ENCODE measurements at places on chromosomes 1 and 21.
A peak's percentile ranks its signal among the peaks of the same experiment; 100 is the strongest.

DNA sequence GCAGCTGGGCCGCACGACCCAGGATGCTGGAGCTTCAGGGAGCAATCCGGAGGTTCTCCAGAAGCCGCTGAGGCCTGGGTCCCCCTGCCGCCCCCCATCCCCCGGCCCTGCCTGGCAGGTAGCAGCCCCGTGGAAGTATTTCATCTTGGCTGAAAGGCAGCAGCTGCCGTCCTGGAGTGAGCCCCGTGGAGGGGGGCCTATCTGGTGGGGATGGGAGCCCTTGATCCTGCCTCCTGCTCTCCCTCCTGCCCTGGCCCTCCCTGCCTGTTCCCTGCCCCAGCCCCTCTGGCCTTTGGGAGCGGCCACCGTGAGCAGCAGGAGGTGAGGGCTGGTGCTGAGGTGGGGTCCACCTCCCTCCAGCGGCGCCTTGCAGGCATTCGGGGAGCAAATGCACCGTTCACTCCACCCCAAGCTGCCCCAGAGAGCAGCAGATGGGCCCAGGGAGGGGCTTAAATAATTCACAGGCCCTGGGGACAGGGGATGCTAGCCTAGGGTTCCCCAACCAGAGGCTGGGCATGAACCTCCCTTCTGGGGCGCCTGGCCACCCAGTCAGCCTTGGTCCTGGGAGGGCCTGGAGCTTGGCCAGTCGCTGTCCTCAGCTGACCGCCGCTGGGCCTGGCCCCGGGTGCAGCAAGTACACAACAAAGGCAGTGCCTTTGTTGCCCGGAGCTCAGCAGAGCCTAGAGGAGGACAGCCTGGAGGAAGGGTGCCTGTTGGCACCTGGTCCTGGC lies 23.7 kb upstream of the PLCH2 start:
- no peak for DNase-seq

DNA sequence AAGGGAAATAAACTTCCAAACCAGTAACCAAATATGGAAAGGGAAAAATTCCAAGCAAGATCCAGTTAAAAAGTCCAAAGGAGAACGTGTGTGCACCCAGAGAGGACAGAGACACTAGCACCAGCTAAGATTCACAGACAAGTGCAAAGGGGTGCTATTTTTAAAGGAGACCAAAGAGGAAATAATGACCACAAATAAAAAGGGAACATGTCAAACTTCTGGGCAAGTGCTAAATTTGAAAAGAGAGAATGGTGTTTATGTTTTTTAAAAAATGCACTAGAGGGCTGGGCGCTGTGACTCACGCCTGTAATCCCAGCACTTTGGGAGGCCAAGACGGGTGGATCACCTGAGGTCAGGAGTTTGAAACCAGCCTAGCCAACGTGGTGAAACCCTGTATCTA lies 8.6 kb downstream of the JAM2 start:
- no peak for DNase-seq

- DNase-seq, result no peak
These were observed 52.0 kb downstream of the GLIS1 start for GRCh38 chr1:53686965-53687267.

- no peak for DNase-seq
These were observed 744 bp upstream of the DDX20 start for GRCh38 chr1:111754984-111755330.

GRCh38 chr1:234409328-234409727 lies 36.1 kb downstream of the COA6 start:
- no peak for DNase-seq

DNA sequence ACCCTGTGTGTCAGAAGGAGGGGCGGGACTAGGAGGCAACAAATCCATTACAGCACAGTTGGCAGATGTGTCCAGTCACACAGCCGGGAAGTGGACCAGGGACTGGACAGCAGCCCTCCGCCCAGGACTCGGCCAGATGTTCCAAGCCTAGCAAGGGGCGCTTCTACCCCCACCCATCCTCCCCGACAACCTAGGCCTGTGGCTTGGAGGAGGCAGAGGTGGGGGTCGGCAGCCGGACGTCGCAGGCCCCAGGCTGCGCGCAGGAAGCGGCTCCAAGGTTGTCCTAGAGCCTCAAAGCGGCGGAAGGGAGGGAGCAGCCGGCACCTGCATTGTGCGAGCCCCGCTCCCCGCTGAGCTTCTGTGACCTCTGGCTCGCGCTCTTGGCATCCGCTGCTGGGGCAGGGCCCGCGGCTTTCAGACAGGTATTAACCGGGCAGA lies 20.6 kb upstream of the MYCL start:
- DNase-seq, result no peak

- no peak for DNase-seq
These were observed 618.0 kb downstream of the KIF26B start for GRCh38 chr1:245772739-245773138.

DNA sequence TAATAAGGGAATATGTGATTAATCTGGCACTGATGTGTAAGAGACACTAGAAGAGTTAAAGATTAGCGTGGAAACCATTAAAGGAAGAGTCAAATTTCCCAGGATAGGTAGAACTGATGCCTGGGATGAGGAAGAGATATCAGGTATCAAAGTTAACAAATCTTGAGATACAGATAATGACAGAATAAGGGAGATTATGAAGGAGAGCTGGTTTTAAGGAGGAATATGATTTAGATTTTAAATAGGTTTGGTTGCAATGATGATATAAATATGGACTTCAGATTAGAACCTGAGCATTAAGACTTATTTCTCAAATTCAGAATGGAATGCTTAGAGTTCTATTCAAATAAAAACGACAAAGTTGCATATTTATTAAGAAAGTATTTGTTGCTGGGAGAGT lies 26.2 kb downstream of the MAGI3 start:
- no peak for DNase-seq

- no peak for DNase-seq
These were observed 3.0 kb upstream of the RGS8 start for GRCh38 chr1:182687361-182687760.

- DNase-seq, result no peak
These were observed 395.7 kb upstream of the ST6GALNAC5 start for GRCh38 chr1:76471536-76471935.

DNA sequence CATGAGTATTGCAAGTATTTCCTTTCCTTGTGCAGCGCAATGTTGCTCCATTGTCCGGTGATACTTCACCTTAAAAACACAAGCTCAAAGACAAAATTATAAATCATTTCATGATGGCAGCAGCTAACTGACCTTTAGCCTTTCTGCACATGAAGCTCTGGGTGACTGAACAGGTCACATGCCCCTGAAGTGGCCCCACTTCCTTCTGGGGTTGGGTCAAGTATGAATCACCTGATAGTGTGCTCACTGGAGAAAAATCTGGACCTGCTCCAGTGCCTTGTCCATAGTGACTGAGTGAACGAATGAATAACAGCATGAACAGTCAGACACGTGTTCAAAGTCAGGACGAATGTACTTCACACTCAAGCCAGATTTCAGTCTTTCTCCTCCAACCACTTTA lies 658.9 kb downstream of the NPHP4 start:
- no peak for DNase-seq

DNA sequence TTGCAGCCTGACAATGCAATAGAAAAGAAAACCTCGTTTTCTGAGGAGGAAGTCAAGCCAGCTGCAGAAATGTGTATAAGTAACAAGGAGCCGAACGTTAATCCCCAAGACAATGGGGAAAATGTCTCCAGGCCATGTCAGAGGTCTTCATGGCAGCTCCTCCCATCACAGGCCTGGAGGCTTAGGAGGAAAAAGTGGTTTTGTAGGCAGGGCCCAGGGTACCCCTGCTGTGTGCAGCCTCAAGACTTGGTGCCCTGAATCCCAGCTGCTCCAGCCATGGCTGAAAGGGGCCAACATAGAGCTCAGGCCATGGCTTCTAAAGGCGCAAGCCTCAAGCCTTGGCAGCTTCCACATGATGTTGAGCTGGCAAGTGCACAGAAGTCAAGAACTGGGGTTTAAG lies 78.0 kb upstream of the HOOK1 start:
- no peak for DNase-seq

GRCh38 chr21:18951271-18952038 lies 547.9 kb upstream of the TMPRSS15 start:
- no peak for DNase-seq

DNA sequence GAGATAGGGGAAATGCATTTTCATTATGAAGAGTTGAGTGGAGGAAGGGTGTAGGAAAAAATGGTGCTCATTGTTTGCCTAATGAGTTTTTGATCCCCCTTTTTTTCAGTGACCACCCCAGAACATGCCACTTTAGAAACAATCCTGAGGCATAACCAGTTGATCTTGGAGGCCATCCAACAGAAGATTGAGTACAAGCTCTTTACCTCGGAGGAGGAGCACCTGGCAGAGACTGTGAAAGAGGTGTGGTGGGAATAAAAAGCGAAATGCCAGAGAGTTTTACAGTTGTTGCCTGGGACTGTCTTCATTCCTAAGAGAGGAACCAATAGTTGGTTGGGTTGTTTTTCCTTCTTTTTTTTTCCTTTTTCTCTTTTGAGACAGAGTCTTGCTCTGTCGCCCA lies 54.3 kb upstream of the EPHA8 start:
- no peak for DNase-seq

DNA sequence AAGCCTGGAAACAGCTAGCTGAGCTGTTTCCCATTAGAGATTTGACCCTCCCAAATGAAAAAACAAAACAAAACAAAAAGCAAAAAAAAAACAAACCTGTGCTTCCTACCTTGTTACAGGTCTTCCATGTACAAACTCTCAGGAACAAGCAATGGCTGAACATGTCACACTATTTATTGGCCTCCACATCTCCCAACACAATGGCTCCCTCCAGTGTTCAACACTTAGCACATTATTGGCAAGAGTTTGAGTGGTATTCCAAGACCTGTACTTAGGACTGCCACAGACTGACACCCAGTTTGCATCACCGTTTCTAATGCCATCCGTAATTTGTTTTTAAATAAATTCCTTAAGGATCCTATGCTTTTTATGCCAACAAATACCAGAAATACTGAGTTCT lies 195.0 kb upstream of the OLFM3 start:
- DNase-seq, result no peak

DNA sequence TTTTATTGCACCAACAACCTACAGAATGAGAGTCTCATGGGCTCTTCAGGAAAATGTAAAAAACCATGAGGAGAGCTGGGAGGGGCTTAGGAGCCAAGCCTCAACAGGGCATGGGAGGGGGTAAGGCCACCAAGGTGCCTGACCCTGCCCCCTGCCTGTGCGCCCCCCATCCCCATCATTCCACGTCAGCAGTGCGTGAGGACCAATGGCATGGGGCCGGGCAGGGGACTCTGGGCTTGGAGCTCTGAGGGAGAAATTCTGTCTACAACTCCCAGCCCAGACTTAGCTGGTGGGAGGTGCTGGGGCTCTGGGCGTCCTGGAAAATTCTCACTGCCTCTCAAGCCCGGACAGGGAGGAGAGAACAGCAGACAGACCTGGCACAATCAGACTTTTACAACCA lies 5.2 kb upstream of the CAMK2N1 start:
- no peak for DNase-seq

DNA sequence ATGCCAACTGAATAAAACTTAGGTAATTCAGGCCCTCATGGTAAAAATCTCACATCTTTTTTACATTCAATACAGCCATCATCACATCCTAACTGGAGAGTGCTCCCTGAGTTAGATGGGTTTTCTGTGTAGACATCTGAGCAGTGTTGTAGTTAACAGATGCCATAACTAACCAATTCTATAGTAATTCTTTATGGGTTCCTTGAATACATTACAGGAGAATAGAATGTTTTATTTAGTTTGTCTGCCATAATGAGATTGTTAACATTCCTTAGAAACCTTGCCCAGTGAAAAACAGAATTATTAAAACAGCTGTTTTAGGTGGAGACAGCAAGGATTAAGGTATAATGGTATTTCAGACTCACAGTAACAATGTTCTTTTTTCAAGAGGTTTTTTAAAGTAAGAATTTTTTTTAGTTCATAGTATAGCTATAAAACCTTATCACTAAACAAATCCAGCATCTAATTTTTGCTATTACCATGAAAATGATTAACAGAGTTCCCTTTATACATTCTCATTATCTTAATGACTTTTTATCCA lies 95.3 kb downstream of the ATP5PO start:
- DNase-seq, result no peak

- no peak for DNase-seq
These were observed 68.3 kb upstream of the TARDBP start for GRCh38 chr1:10943991-10944730.

GRCh38 chr1:9942399-9942938 lies 722 bp downstream of the LZIC start:
- DNase-seq, result no peak

DNA sequence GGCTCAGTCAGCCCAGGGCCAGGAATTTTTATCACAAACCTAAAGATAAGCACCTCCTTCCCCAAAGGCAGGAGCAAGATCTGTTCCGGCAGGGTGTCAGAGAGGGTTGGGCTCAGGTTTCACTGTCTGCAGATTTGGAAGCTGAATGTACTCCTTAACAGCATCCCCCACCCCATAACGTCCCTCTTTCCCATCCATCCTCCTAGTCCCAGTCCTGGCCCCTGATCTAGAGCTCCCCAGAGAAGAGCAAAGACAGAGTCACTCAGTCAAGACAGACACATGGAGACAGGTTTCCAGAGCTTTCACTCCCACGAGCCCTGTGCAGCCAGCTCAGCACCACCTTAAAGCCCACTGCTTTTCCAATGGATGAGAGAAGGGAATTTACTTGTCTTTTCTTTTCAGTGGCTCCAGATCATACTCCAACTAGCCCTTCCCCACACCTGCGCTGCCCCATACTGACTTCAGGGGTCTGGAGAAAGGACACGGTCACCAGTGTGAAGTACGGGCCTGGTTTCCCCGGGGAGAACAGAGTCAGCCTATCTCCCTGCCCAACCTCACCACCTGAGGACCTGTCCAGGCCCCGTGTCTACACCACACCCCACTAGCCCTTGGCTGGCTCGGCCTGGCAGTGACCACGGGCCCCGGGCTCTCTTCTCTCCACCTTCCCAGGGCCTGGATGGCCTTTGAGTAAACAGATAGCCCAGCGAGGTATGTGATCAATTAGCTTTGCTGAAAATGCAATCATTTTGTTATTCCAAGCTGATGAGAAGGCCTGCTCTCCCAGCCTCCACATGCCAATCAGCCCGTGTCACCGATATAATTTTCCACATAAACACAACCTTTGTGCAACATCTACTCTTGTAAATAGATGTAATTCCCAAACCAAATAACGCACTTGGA lies 249.1 kb downstream of the FOXD2 start:
- DNase-seq, result no peak

GRCh38 chr1:97824200-97824599 lies 96.6 kb downstream of the DPYD start:
- no peak for DNase-seq

GRCh38 chr1:47325528-47325927 lies 8.1 kb upstream of the CMPK1 start:
- DNase-seq, result no peak

- peak; percentile 21 for DNase-seq
These were observed 26.5 kb upstream of the PLA2G2C start for GRCh38 chr1:20212685-20213331.
